LHCN-M2 (cell line): ENCODE measurements at places on chromosomes 1 and 21. TPM values are rescaled to one million over a fixed set of nuclear protein-coding genes. Genes with fewer than 3 reads are reported as not detected.

- no peak for DNase-seq
These were observed 16.0 kb upstream of the SCCPDH start for GRCh38 chr1:246708166-246708565.

GRCh38 chr1:55286856-55287602, 71.9 kb upstream of the USP24 start:
- no peak for DNase-seq

DNA sequence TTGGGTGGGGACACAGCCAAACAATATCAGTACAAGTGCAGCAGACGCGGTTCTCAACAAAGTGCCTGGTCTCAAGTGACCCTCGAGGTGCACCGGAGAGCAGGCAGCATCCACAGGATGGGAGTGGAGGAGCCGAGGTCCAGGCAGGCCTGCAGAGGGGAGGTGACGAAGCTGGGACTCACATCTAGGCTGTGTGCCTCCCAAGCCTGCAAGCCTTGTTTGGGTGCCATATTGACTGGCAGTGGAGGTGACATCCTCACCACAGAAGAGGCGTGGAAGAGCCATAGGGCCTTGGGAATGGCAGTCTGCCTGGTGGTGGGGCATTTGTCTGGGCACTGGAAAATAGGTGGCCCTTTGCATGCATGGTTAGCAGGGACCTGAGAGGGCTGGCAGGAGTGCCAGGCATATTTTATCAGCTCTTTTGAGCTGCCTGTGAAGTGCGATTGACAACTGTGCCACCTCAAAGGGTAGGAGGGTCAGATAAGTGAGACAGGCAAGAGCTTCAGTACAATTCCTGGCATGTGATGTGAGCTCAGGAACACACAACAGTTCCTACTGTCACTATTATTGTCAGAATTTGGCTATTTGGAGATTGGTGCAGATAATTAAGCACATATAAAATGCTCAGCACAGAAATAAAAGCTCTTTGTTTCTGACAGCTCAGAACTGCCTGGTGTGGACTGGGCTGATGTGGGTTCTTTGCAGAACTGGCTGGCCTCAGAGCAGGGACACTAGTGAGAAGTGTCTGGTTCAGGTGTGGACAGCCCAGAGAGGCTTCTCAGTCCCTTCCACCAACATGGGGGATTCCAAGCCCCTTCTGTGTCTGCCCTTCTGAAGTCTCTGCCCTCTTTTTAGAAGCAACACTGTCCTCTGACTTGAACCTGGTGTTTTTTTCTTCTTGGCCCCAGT, 347.6 kb upstream of the AJAP1 start:
- DNase-seq, result no peak

Gene MUL1
- total RNA-seq, result 54.0 and 54.1 TPM in 2 replicates

Gene AGTRAP
- 35.8 and 39.4 TPM in 2 replicates for total RNA-seq

Gene IGSF5
- total RNA-seq, result 0.06 and 0.11 TPM in 2 replicates
